Ecto neural progenitor cell (in vitro differentiated cells): ENCODE measurements at places on chromosomes 2 and 18.
A peak's percentile ranks its signal among the peaks of the same experiment; 100 is the strongest.

DNA sequence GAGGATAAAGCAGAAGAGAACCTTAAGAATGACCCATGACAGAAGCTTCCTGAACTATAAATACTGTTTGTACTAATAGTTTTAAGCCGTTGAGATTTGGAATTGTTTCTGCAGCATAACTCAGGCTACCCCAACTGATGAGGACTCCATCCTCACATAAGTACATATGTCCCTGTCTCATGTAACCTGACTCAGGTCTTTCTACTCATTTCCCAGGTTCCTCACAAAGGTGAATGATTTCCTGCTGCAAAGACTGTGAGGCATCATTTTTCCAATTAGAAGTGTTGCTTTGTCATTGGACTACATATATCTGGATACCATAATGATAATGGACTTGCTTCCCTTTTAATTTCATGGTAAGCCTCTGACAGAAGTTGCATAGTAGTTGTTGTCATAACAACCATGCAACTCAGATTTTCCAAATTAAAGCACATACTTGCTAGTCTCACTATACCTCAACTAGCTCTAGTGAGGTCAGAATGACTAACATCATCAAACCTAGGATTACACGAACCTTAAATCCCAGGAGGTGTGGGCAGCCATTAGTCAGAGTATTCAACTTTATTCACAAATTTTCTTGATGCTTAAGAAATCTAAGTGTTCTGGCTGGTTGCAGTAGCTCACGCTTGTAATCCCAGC, 38.0 kb upstream of the NEDD4L start:
- DNase-seq: no peak

DNA sequence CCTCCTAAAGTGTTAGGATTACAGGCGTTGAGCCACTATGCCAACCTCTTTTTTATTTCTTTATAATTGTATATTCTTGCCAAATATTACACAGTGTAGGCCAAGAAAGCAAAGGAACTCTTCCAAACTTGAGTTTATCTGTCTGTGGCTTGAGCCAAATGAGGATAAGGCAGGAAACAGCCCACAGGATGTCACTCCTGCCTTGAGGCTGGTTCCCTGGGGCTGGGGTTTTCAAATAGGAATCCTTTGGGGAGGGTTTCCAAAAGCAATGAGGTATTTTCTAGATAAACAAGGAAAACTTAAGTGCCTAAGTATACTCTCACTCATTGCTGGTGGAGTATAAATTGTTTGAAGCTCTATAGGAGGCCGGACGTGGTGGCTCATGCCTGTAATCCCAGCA, 56.4 kb downstream of the ADCY3 start:
- no peak for DNase-seq

- DNase-seq: no peak
Observed at GRCh38 chr2:202317080-202317857, 51.7 kb downstream of the NOP58 start.

GRCh38 chr2:227623226-227623625, 5.9 kb downstream of the SCYGR4 start:
- DNase-seq: no peak

DNA sequence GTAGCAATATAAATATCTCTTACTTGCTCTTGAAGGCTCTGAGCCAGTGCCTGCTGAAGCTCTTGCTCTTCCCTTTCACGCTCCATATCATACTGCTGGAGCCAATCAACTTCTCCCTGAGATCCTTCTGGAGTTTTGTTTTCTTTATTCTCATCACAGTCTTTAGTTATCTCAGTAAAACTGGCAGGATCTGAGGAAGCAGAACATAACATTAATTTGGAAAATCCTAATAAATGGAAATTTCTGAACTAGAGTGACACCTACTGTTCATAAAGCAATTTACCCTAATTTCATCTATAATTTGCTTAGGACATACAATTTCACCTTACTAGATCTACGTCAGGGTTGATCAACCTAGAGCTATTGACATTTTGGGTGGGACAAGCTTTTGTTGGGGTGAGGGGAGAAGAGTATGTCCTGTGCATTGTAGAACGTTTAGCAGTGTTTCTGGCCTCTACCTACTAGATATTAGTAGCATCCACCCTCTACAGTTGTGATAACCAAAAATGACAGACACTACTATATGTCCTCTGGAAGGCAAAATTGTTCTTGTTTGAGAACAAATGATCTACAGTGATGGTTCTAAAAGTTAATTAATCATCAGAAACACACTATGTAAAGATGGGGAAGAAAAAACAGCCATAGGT, 47.2 kb downstream of the VIL1 start:
- no peak for DNase-seq

DNA sequence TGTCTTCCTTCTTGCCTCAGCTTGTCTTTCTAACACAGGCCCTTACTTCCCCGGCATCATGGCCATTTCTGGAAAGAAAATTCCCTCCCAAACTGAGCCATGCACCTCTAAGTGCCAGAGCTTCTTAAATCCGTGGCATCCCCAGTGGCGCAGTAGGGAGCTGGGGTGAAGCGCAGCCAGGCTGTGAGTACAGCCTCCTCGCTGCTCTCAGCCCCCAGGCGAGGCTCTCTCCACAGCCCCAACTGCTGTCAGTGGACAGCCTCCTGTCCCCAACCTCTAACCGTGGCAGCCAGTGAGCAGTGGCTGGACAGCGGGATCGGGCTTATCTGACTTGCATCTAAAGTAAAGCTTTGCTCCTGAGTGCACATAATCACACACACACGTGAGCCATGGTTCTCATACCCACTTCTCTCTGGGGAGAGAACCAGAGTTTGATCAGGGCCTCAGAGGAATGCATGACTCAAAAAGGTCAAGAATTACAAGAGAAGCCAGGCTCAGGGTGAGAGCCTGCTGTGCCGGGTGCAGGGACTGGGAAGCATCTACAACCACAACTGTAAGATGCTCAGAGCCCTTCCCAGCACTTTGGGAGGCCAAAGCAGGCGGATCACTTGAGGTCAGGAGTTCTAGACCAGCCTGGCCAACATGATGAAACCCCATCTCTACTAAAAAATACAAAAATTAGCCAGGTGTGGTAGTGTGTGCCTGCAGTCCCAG, 50.7 kb downstream of the SFXN5 start:
- DNase-seq: no peak

- DNase-seq: no peak
Observed at GRCh38 chr2:156455361-156455975, 19.3 kb downstream of the GPD2 start.

DNA sequence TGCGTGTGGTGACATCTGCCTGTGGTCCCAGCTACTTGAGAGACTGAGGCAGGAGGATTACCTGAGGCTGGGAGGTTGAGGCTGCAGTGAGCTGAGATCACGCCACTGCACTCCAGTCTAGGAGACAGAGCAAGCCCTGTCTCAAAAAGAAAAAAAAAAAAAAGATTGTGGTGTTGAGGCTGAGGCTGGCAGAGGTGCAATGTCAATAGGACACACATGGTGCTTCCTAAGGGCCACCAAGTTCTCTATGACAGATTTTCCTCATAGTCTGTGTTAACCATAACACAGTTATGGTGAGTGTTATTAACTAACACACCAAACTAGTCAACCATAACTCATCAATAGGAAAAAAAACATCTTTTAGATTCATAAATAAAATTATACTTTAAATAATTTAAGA, 494.4 kb downstream of the TMX3 start:
- DNase-seq: no peak

DNA sequence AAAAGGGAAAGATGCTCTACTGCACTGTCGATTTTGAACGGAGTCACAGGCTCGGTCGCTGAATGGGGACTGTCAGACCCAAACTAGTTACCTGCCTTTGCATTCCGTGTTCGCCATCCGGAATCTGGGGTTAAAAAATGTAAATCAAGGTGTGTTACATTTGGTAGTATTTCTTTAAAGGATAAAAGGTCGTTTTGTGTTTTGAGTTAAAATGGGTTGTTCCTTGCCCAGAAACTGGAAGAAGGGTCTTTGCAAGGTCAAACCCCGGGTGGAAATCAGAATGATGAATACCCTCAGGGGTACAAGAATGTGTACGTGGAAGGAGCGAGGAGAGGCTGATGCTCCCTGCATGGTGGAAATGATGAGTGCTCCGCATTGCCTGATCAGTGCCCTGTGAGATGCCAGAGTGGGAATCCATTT, 1.0 kb downstream of the VSNL1 start:
- DNase-seq: no peak

DNA sequence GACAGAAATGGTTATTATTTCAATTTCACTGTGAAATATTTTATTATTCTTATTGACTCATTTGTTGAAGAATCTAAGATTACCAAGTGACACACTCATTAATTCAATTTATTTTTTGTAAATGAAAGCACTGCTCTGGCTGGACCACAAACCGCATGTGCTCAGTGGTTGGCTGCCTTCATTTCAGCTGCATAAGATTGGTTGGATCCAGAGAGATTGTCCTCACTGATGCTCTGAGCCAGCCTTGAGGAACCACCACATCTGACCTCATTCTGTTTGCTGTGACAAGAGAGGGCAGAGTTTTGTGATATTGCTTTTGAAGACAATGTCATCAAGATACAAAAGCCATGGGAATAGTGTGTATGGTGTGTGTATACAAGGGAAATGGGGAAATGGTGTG, 192.1 kb downstream of the CYRIA start:
- no peak for DNase-seq

DNA sequence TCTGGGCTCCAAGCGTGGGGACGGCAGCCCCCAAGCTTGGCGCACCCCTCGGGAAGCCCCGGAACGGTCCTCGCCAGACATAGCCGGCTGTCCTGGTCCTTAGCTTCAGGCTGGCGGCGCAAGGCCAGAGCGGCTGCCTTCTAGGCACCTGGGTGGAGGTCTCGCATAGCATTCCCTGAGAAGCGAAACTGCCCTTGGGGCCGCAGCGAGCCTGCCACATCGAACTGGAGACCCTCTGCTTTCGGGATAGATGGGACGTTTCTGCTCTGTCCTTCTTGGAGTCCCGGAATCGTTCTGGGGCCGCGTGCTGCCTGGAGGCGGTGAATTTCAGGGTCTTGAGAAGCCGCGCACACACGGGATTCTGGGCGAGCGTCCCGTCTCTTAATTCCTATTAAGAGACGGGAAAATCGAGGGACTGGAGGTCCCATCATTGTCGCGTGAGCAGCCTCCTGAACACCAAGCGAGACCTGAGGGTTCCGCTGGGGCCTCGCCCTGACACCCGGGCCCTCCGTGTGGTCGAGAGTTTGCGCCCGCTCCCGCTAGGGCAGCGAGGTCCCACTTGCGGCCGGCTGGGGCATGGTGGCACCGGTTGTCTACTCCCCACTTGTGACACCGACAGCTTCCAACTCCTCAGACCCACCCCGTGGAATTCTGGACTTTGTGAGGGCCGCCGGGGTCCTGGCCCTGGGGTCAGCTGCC, 9.7 kb upstream of the EN1 start:
- peak; percentile 71 for DNase-seq

DNA sequence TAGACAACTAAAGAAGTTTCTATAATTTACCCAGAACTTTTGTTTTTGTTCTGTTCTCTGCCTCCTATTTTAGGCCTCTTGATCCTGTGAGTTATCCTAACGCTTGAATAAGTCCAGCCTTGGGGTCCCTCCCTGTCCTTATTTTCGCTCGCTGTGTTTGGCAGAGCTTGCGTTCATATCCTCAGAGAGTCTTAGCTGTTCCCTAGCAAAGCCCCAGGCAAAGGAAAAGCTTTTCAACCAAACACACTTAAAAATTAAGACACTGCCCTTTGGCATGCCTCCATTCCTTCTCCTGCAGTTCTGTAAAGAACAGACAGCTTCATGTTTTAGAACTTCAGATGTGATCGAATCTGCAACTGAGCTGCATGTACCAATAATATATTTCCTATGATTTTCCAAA, 517.2 kb downstream of the SUCLG1 start:
- DNase-seq: no peak

DNA sequence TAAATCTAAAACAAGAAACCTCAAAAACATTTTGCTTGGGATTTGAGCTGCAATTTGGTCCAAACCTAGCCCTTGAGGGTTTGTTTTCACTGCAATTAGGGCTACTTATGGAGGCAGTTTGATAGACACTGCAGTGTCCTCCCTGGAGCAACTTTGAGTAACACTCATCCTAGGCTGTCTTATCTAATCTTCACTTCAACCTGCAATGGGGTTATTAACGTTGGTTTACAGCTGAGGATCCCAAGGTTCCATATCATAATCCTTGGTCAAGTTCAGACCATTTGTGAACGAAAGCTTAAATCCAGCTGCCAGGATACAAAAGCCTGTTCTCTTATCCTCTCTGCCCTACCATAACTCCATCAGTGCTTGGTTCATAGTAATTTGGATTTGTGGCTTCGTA, 2.5 kb downstream of the ANXA4 start:
- no peak for DNase-seq

- no peak for DNase-seq
Observed at GRCh38 chr2:222043897-222044296, 254.9 kb downstream of the PAX3 start.

DNA sequence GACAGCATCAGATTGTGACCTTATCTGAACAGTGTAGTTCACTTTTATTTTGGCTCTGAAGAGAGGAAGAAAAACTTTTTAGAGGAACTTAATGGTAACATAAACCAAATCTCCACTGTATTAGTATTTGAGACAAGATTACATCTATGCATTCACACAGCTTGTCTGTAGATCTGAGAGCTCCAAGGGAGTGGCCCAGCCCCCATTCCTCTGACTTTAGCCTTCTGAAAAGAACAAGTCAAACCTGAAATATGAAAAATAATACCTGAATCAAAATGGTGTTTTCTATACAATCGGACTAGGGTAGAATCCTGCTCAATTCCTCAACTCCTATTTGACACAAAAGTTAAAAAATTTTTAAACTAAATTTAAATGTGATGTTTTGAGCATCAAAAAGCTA, 23.1 kb downstream of the STARD7 start:
- DNase-seq: no peak

GRCh38 chr2:17160594-17160993, 357.6 kb downstream of the RAD51AP2 start:
- DNase-seq: no peak
